ENCODE measurements at places on chromosomes 13 and 19.

DNA sequence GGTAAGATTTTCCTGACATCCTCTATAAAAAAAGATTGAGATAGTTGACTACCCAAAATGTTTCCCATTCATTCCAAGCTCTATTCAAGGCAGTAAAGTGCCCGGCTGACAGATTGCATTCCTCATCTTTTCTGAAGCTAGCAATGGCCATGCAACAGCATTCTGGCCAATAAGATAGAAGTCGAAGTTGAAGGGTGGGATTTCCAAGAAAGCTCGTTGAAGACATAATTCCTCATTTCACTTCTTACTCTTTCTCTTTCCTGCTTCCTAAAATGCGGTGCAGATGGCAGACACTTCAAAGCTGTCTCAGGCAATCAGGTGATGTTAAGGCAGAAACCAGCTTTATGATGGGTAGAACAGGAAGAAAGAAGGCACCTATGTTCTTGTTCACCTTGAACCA is 13.4 kb upstream of the ALOX5AP start:
- DNase-seq = no peak

- peak; percentile 96 for DNase-seq
Measured at GRCh38 chr19:12564016-12564664, 12.9 kb upstream of the ZNF564 start.

DNA sequence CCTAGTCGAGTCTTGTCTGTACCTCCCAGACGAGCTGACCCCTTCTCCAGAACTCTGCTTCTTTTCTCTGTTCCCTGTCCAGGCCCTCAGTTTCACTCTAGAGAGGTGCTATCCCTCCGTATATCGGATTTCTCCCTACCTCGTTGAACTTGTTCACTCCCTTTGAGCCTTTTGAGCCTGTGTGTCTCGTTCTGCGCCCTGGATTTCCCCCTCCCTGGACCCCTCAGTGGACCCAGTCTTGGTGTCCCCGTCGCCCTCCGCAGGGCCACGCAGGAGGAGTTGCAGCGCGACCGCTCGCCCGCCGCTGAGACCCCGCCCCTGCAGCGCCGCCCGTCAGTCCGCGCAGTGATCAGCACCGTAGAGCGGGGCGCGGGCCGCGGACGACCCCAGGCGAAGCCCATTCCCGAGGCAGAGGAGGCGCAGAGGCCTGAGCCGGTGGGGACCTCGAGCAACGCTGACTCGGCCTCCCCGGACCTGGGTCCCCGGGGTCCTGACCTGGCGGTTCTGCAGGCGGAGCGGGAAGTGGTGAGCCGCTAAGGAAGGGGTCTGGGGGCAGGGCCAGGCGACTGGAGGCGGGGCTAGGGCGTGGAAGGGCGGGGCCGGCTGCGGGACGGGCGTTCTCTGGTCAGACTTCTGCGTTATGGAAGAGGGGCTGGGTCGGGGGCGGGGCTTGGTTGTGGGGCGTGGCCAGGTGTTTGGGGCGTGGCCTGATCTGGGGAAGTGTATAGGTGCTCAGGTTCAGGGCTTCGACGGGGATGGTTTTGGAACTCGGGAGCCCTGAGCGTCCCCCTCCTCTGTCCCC is 5.5 kb downstream of the EPS8L1 start:
- DNase-seq = peak; percentile 80

- DNase-seq = peak; percentile 68
Measured at GRCh38 chr13:24693862-24694471, 13.8 kb downstream of the ATP12A start.

DNA sequence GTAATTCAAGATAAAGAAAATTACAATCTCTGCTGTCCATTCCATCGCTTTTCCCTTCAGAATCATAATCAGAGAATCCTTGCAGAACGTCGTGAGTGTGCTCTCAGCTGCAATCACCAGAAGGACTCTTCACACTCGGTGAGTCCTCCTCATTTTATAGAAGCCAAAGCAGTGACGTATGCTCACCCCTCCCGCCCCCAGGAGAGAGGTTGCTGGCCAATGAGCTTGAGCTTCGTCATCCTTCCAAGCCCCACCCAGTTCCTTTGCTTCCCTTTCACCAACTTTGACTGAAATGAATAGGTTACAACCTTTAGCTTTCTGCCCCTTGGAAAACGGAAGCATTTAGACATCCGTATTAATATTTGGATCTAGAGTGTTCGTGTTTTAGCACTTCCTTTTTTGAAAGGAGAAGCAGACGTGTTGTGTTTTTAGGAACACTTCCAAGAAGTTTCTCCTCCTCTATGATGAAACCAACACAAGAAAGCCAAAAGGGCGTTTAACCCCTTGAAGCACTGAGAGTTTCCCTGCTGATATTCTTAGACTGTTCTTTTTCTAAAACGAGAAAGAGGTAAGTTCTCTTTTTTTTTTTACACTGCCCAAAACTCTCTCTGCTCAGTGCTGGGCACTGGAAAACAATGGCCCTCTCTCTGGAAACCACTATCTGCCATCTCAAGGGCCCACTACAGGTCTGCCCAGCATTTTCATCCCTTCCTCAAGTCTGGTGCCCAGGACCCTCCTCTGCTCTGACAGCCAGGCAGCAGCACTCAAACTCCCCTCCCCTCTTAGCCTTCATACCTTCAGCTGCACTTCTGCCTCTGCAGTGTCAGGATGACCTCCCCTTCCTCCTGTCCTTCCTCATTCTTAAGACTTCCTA is 44.3 kb upstream of the CEACAM21 start:
- peak; percentile 16 for DNase-seq

- DNase-seq = no peak
Measured at GRCh38 chr19:42468273-42468796, 25.6 kb upstream of the CXCL17 start.

- no peak for DNase-seq
Measured at GRCh38 chr13:45564133-45564776, 51.3 kb downstream of the ERICH6B start.

GRCh38 chr13:32497589-32497988 is 41.0 kb downstream of the N4BP2L2 start:
- DNase-seq = no peak

DNA sequence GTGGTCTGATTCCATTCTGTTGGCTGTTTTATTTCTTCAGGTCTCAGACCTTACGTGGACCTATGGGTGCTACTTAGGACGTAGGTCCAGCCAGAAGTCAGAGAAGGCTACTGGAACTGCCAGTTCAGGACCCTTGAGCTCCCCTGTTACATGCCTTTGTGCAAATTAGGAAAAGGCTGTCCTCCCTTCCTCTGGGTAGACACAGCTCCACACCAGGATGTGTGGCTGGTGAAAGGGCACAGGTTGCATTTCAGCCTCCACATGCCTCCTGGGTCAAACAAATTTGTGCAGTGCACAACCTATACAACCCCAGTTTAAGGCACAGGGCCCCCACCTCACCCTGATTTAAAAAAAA is 43.9 kb upstream of the MAP3K10 start:
- DNase-seq = no peak

- DNase-seq = no peak
Measured at GRCh38 chr19:19022380-19022961, 10.8 kb downstream of the SUGP2 start.

DNA sequence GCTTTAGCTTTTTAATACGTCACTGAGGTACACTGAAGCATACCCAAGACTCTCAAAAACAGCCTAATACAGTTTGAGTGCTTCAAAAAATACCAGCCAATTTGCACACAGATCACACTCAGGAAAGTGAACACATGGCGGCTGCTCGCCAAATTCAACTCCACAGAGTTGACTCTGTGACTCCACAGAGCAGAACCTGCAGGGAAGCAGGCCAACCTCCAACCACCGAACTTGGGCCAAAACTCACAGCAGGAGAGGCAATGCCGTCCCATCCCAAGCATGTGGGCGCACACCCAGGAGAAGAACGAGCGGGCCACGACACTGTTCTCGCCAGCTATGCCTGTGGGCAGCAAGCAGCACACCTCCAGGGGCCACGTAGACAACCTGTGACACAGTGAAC is 21.1 kb downstream of the ELL start:
- DNase-seq = no peak

GRCh38 chr19:48255376-48256303 is at the start of gene CARD8:
Gene CARD8 (minus strand): TSS chr19:48255912. CDS start chr19:48241020, 14,892 bp downstream.
- DNase-seq = peak; percentile 67
